ENCODE measurements at places on chromosomes 13 and 19.

DNA sequence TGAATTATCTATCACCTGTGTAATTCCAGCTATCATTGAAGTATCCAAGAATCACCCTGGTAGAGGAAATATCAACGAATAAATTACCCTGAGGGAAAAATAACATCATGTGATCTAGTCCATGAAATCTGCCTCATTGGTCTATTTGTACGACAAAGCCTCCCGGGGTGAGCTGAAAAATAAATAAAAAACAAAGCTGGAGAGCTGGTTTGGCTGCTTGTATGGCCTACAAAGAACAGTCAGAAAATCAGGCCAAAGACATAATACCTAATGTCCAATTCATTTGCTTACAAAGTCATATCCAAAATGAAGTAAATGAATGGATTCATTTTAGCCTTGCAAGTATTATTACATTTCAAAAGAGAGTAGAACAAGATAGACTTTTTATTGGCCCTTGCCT, 449.9 kb downstream of the KLF12 start:
- DNase-seq = no peak

- DNase-seq = peak; percentile 51
These were observed 78.3 kb downstream of the CYSLTR2 start for GRCh38 chr13:48731957-48732569.

- no peak for DNase-seq
These were observed 13.3 kb downstream of the KLF2 start for GRCh38 chr19:16337809-16338469.

DNA sequence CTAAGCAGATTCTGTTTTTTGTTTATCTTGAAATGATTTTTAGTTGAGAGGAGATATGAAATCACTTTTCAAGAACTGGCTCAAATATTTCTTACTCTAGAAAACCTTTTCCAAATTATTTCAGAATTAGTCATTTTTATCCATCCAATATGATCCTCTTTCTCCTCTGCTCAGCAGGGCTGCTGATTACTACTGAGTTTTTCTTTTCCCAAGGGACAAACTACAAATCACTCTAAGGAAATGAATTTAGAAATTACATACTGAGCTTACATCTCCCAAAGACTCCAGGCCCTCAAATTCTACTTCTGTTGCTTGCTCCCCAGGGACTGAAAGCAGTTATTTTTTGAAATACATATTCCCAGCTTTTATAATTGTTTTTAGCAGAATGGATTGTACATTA, 87.4 kb upstream of the UFM1 start:
- DNase-seq = no peak

- DNase-seq = no peak
These were observed 127.5 kb downstream of the SIPA1L3 start for GRCh38 chr19:38034492-38034860.

- DNase-seq = no peak
These were observed 46.4 kb downstream of the SOX1 start for GRCh38 chr13:112113348-112113747.

- DNase-seq = no peak
These were observed 1.5 kb downstream of the KCNN1 start for GRCh38 chr19:17968362-17968761.

DNA sequence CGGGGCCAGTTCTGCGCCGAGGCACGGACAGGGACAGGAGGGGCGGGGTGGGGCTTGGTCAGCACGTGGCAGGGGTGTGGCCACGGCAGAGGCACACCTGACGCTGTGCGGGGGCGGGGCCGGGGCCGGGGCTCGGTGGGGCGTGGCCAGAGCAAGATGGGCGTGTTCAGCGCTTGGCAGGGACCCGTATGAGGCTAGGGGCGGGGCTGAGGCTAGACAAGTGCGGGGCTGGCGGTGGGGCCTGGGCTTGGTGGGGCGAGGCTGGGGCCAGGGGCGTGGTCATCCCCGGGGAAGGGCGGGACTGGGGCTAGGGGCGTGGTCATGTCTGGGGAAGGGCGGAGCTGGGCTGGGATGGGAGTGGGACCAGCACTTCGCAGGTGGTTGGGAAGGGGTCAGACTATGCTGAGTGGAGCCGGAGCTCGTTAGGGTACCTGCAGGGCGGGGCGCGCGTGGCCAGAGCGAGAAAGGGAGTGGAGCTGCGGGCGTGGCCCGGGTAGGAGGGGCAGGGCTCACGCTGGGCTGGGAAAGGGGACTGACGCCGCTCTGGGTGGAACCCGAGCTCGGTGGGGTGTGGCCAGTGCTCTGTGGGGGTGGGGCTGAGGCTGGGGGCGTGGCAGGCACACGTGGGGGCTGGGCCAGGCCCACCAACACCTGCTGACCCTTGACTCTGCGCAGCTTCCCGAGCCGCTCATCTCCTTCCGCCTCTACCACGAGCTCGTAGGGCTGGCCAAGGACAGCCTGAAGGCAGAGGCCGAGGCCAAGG, 12.8 kb downstream of the POLR2E start:
- DNase-seq = peak; percentile 76

- no peak for DNase-seq
These were observed 23.1 kb downstream of the TCF3 start for GRCh38 chr19:1629256-1629808.

GRCh38 chr13:25971047-25971446, 80.8 kb downstream of the SHISA2 start:
- DNase-seq = no peak

DNA sequence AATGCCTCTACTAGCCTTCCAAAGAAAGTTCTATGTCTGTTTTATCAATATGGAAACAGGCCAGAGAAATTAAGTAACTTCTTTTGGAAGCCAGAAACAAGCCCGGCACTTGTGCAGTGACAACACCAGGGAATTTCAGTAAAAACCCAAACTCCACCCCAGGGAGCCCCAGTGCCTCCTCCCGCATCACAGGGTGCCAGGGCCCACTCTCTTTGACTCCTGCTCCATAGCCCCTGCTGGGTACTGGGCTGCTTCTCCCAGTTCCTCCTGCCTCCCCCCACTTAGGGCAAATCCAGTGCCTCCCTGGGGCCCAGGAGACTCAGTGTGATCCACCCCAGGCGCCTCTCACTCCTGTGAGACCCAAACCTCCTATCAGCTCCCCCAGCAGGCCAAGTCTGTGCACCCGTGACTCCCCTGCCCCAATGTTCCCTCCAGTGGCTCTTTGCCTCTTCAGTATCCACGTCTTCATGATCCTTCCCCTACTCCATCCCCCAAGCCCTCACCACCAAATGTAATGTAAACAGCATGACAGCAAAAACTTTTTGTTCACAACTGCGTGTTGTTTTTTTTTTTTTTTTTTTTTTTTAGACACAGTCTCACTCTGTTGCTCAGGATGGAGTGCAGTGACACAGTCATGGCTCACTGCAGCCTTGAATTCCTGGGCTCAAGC, 2.3 kb upstream of the FFAR3 start:
- DNase-seq = no peak

- no peak for DNase-seq
These were observed 1.3 kb downstream of the NTN5 start for GRCh38 chr19:48671446-48671995.

GRCh38 chr13:43688227-43688907, 98.4 kb downstream of the ENOX1 start:
- no peak for DNase-seq

DNA sequence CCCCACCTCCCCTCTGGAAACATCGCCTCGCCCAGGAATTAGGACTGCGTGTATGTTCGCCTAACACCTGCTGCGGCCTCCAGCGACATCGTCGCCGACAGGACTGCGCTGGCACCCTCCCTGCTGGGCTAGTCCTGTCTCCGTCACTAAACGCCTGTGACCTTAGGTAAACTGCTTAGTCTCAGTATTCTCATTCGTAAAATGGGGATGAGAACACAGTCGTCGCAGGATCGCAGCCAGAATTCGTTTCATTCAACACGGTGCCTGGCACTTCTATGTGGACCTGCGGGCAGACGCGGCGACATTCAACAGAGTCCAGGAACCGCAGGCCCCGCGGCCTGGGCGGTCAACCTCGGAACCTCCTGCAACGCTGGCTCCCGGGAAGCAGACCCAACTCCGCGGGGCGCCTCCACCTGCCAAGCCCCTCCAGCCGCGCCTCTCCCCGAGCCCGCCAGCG, 485 bp downstream of the CRYL1 start:
- DNase-seq = no peak

DNA sequence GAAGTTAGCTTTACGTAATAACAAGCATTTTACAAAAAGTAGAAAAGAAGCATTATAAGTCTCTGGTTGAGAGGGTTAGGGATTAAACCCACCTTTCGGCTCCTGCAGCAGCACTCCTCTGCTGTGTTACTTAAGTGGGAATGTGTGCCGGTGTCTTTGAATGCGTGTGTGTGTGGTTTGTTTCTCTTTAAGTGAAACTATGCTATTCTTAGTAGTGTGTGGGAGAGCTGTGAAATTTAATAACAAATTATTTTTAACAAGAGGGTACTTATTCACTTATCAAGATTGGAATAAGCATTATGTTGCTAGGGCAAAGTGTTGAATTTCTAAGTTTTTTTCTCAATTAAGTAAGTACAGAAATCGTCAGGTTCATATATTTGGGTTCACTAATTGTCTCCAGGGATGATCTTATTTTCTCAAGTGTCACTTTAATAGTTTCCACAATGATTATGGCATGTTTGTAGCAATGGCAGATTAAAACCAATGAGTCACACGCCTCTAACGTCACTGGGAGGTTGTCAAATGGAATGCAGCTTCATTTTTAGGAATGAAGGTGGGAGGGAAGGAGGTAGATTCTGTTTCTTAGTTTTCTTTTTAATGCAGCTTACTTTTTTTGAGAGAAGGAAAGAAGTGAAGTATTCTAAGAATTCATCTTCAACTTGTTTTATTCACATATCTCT, 151.3 kb downstream of the LMO7 start:
- DNase-seq = no peak

- DNase-seq = no peak
These were observed 654 bp downstream of the CEP89 start for GRCh38 chr19:32971012-32971595.

DNA sequence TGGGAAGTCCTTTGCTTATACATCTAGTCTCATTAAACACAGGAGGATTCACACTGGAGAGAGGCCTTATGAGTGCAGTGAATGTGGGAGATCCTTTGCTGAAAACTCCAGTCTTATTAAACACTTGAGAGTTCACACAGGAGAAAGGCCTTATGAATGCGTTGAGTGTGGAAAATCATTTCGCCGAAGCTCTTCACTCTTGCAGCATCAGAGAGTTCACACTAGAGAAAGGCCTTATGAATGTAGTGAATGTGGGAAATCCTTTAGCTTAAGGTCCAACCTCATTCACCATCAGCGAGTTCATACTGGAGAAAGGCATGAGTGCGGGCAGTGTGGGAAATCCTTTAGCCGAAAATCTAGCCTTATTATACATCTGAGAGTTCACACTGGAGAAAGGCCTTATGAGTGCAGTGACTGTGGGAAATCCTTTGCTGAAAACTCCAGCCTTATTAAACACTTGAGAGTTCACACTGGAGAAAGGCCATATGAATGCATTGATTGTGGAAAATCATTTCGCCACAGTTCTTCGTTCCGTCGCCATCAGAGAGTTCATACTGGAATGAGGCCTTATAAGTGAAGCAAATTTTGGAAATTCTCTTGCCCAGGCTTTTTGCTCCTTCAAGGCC, 9.9 kb downstream of the ZNF586 start:
- no peak for DNase-seq

DNA sequence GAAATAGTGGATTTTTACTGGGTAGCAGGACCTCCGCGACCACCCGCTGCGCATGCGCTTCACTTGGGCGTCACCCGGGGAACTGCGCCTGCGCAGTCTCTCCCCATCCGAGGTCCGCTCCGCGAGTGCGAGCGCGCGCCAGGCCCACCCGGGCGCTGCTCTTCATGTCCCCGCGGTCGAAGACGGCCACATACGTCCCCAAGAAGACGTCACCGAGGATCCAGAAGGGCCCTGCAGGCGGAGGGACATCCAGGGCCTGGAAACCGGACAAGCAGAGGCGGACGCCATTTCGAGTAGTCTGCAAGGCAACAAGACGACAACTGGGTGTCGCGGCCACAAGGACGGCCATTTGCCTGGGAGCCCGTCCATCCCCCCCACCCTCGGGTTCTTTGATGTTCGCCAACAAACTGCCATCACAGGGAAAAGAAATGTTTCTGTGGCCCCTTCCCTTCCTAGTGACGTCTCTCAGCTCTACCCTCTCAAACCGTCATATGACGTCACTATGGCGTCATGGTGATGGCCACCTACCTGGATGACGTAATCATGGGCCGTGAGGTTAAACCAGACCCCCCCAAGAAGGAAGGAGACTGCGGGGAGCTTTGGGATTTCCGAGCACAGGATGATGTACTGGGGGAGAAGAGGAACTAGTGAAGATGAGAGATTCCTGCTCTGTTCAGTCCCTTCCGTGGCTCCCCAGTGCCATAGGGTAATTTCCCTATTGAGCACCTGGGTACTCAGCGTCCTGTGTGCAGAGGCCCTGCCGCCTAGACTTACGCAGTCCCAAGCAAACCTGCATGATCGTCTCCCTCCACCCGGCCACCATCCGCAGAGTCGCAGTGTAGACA, 6.7 kb downstream of the NAPSA start:
- DNase-seq = peak; percentile 64

DNA sequence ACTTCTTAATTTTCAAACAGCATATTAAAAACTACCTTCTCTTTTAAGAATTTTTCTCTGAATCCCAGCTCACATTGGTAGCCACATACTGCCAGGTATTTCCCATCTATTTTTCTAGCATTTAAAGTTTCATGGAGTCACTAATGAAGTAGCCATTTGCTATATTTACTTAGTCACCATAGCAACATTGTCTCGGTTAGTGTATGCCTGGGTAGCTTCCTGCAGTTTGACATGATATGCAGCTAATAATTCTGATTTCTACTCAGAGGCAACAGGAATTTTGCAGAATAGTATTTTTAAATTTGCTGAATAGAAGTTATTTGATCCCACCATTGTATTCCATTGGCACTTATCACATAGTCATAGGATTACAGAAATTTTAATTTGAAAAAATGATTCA, 30.9 kb upstream of the KCTD4 start:
- DNase-seq = no peak

DNA sequence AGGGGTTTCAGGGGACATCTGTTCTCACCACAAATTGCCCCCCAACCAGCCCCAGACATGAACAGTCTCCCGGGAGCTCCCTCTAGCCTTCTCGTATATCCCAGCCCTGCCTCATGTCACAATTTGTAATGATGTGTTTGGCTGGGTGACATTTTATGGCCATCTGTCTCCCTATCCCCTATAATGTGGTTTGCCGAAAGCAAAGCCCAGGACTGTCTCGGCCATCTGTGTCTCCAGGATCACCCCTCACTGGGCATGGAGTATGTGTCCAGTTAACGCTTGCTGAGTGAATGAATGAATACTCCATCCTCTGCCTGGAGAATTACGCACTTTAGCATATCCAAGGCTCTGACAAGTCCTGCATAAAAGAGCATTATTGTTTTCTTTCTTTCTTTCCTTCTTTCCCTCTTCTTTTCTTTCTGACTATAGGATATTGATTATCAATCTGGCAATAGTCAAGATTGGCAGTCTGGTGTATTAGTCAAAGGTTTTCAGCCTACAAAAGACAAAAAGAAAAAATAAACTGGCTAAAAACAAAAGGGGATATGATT, 15.1 kb downstream of the HPN start:
- no peak for DNase-seq

- DNase-seq = no peak
These were observed 66.7 kb downstream of the SLC7A9 start for GRCh38 chr19:32802840-32803239.

- no peak for DNase-seq
These were observed 69.7 kb upstream of the C1QTNF9B start for GRCh38 chr13:23966691-23967615.
